ENCODE measurements at places on chromosomes 6 and 20. TPM values are rescaled to one million over a fixed set of nuclear protein-coding genes. Genes with fewer than 3 reads are reported as not detected.

GRCh38 chr6:69866351-69866769 lies at the start of gene COL19A1:
COL19A1 (plus strand) TSS chr6:69866556; CDS start chr6:69879568, 13,012 bp downstream.
- no peak for DNase-seq

DNA sequence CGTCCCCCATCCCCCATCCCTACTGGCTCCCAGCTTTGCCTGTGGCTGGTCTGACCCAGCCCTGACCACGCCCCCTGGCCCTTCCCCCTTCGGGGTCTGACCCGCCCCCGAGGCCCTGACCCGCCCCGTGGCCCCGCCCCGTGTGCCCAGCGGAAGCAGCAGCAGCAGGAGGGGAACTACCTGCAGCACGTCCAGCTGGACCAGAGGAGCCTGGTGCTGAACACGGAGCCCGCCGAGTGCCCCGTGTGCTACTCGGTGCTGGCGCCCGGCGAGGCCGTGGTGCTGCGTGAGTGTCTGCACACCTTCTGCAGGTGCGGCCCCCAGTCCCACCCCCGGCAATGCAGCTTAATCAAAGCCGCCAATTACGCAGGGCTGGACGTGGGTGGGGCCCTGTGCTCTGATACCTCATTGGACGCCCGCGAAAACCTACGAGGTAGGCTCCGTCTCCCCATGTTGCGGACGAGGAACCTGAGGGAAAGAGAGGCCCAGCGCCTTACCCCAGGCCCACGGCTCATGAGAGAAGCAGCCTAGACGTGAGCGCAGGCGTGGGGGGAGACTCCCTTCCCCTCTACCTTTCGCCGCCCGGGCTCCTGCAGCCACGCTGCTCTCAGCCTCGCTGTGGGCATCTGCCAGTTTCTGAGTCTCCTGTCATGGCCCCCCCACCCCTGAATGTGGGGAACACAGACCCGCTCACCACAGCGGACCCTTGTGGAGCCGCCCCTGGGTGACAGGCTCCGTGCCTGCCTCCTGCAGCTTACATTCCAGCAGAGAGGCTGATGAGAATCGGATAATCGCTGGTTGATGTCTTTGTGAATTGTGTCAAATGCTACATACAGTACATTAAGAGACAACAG lies 12.8 kb downstream of the RBCK1 start:
- DNase-seq = no peak

- no peak for DNase-seq
These were observed 79.5 kb downstream of the KCNB1 start for GRCh38 chr20:49403012-49403411.

- no peak for DNase-seq
These were observed 300.1 kb downstream of the SAMD5 start for GRCh38 chr6:147808640-147809039.

DNA sequence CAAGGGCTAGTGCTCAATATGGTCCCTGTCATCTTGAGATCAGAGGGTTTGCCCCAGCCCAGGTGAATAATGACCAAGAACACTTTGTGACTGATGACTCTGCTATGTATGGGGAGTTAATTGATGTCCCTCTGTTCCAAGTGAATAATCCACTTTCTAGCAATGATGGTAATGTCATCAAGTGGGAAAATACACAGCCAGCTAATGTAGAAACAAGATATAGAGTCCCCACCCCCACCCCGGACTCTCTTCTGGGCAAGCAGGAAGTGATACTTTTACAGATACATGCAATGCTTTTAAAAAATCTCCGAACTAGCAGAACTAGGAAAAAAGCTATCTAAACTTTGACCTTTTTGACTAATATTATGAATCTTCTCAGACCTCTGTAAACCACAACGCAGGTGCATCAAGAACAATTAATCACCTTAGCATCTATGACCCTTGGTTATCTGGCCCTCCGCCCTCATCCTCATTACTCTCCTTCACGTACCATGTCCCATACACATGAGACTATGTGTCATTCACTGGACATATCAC lies 30.5 kb downstream of the CNR1 start:
- no peak for DNase-seq

GRCh38 chr20:23232679-23233308 lies 117.8 kb upstream of the NXT1 start:
- peak; percentile 74 for DNase-seq

GRCh38 chr6:29490552-29490951 lies 2.8 kb upstream of the MAS1L start:
- DNase-seq = peak; percentile 18

- no peak for DNase-seq
These were observed 92.3 kb downstream of the FIG4 start for GRCh38 chr6:109783250-109783986.

DNA sequence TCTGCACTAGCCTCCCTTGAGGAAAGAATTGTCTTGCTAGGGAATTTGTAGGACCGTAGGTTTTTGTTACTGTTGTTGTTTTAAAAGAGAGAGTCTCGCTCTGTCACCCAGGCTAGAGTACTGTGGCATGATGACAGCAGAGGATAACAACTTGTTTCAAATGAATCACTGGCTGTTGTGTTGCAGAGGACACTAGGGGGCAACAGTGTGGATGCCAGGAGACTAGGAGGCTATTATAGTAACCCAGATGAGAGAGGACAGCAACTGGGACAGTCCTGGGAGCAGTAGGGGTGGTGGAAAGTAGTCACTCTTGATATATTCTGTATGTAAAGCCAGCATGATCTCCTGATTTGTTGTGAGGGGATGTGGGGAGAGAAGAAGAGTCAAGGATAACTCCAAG lies 41.8 kb upstream of the LAMA4 start:
- no peak for DNase-seq

DNA sequence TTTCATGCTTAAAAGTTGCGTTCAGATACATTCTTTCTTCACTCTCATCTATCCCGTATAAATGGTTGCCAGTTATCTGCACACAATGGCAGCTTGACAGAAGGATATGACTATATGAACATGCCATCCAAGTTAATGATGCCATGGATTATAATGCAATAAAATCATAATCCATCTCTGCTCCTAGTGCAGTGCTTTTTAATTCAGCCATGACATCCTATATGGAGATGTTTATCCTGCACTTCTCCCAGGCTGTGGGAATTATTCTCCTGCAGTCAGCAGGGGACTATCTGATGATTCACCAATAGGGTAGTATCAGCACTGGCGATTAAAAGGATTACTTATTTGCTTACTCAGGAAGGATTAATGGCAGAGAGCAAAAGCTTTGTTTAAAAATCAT lies 273.8 kb downstream of the SAMD5 start:
- DNase-seq = no peak

DNA sequence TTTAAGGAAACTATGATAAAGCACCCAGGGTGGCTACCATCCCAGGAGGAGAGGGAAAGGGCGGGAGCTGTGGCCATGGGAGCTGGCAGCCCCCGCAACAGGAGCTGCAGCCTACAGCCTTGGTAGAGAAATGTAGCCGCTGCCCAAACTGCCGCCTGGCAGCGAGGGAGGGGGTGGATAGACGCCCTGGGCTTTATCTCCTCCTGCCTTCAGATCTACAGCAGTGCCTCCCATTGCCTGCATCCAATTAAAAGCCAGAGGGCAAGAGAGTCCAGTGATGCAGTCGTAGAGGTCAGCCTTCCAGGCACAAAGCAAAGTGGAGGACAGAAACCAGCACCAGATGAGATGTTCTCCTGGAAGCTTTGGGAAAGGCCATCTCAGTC lies 35.0 kb upstream of the ZFAND3 start:
- DNase-seq = no peak

VSTM2L gene
- not detected for total RNA-seq

DSE gene
- total RNA-seq = 33.1 TPM

GLP1R gene
- total RNA-seq = not detected
